ENCODE measurements at places on chromosomes 7 and 10.

DNA sequence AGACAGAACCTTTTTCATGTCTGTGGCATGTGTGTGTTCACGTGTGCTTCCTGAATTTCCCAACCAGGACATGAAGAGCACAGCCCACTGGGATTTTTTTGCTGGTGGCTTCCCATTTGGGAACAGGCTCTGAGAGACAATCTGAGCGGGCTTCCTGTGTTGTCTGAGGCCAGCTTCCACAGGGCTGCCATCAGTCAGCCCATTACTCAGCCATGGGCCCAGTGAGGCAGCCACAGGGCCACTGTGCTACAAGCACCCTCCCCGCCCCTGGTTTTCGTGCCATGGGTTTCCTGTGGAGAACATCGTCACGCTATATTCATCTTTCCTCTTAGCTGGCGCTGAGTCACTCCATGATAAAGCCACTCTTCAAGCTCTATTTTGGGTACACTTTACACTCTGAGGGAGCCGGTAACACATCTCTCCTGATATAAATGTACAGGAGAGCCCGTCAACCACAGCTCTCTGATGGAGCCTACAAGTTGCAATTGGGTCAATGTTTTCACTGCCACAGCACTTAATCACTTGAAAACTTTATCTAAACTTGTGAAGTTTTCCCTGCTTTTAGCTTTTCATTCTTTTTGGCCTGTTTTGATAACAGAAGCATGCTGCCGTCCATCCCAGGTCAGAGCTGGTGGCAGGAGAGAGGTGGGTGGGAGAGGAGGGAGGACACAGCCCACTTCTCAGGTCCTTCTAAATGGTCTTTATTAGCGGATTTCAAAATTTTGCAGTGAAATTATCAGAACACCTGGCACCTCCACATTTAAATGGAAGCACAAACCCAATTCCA is 96.9 kb downstream of the HIPK2 start:
- no peak for DNase-seq

DNA sequence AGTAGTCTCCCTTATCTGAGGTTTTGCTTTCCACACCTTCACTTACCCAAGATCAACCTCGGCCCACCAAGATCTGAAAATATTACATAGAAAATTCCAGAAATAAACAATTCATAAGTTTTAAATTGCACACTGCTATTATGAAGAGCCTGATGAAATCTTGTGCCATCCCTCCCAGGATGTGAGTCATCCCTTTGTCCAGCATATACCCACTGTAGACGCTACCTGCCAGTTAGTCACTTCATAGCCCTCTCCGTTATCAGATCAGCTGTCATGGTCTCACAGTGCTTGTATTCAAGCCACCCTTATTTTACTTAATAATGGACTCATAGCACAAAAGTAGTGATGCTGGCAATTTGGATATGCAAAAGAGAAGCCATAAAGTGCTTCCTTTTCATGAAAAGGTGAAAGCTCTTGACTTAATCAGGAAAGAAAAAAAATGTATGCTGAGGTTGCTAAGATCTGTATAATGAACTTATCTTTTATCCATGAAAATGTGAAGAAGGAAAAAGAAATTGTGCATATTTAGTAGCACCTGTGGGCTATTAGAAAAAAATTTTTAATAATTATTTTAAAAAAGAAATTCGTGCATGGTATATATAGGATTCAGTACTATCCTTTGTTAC is 9.8 kb upstream of the MRPS16 start:
- DNase-seq, result no peak

GRCh38 chr10:96681524-96681923 is 38.8 kb downstream of the PIK3AP1 start:
- DNase-seq, result no peak

DNA sequence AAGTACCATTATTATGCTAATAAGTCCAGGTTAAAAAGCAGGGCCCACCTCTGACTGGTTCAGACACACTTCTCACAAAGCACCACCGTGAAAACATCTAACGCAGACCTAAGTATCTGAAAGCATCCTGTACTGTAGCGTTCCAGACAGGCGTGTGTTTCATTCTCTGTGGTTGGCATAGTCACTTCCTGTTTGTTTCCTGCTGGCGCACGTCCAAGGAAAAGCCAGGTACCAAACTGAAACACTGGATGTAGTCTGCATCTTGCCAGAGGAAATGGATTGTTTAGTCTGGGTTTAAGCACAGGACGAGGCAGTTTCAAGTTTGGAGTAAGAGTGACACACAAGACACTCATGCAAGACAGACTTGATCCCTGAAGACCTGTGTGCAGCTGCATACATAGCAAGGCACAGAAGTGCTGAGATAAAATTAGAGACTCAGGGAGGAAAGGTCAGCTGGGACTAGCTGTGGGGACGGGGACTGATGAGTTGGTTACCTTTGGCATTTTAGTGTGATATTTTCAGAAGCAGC is 23.3 kb downstream of the BPGM start:
- no peak for DNase-seq

DNA sequence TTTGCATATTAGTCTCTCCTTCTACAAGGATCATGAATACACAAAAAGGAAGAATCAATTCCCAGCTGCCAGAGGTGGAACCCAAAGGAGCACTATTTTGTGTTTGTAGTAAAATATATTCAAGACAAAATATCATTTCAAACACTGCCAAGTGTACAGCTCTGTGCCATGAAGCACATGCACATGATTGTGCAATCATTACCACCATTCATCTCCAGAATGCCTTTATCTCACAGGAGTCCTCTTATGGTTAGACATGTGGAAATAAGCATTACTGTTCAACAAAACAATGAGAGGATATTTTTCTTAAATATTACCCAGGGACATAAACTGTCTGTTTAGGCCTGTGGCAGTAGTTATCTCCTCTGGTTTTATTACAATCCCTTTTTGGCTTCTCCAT is 151.4 kb upstream of the PPP1R3A start:
- no peak for DNase-seq

DNA sequence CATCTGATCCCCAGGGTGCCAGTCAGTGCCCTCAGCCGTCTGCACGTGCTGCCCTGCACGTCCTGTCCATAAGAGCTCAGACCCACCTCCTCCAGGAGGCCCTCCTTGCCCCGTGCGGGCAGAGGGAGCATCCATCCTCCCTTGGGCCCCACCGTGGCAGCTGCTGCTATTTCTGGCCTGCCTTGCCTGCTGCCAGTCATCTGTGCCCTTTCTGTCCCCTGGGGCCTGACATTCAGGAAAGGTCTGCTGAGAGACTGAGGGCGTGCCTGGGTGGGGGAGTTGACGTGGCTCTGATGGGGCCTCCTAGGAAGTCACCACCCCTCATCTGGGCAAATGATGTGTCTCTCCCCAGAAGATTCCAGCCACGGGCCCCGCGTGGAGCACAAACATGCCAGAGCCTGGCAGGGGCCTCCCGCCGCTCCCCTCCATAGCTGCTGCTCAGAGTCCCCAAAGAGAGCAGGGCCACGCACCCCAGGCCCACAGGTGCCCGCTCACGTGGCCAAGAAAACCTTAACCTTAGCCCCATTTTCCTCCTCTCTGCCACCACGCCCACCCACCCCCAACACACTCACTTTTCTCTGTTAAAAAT is 21.8 kb downstream of the DPYSL4 start:
- no peak for DNase-seq

- no peak for DNase-seq
Measured at GRCh38 chr10:96772196-96772595, 51.9 kb upstream of the PIK3AP1 start.

DNA sequence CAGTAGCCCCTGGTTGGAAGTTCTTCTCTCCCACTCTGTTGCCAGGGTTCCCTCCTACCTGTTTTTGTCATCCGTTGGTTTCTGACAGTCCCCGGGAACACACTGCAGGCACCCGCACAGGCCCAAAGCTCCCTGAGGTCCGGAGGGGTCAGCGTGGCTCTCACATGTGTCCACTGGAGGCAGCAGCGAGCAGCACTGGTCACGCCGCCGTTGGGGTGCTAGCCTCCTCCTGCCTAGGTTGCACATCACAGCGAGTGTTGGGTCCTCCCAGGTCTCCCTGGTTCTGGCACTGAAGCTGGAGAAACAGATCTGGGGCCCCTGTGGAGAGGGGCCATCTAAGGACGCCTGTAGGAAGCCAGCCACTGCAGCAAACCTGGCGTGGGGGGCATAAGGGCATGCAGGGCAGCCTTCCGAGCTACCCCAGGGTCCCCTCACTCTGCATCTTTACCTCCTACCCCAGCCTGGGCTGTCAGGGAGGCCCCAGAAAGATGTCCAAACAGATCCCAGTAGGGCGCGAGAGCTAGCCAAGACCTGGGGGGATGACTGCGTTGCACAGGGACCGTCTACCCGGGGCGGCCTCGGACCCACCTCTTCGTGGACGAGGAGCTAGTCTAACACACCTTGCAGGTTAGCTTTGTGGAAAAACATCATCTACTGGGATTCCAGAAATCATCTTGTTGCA is 28.9 kb downstream of the LRRC27 start:
- DNase-seq, result no peak

DNA sequence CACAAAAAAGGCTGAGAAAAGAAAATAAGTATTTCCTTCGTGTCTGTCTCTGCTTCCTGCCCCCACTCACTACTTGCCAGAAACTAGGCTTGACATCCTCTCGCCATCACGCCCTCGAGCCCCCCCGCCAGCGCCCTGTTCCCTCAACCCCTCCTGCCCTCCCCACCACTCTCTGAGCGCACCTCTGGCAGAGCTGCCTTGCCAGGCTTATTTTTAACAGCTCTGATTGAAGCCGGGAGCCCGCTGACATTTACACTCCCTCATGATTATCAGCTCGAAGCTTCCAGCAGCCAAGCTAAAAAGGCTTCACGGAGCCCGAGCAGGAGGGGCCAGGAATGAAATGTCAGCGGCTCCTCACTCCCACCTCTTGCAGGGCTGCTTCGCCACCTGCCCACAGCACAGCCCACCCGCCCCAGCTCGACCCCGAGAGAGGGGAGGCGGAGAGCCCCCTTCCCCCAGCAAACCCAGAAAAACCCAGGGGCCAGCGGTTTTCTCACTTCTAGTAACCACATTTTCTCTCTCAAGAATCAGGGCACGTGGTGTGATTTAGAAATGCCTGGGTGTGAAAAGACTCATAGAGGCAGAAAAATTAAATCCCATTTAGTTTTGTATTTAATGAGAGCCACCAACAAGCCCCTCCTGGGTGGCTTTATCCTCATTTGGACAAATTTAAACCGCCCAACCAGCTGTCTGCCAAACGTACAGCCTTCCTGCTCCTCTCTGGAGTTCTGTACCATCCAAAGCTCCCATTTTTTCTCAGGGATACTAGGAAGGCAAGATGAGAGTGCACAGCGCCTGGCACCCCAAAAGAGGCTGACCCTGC is 89.3 kb downstream of the SLIT1 start:
- no peak for DNase-seq

- no peak for DNase-seq
Measured at GRCh38 chr10:11141571-11142091, 124.0 kb downstream of the CELF2 start.

DNA sequence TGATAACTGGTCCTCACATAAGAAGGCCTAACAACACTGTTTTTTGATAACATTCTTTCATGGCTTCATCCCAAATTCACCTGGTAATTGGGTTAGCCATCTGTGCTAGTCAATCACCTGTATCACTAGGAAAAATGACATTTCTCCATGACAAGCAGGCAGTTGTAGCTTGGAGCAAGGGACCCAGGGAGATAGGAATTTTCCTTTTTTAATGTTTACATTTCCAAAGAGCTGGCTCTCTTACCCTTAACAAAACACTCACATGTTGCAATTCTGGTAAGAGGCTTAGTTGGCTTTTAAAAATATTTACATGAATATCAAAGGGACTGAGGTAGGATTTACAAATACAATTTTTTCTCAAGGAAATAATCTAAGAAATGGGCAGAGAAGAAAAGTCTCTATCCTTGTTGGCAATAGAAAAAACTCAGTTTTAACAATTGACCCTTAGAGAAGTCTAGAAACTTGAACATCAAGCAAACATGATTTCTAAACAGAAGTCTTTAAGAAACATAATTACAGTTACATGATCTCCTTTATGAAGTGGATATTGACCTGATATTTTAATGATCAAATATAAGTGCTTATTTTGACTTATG is 16.1 kb upstream of the AKR1C1 start:
- no peak for DNase-seq

DNA sequence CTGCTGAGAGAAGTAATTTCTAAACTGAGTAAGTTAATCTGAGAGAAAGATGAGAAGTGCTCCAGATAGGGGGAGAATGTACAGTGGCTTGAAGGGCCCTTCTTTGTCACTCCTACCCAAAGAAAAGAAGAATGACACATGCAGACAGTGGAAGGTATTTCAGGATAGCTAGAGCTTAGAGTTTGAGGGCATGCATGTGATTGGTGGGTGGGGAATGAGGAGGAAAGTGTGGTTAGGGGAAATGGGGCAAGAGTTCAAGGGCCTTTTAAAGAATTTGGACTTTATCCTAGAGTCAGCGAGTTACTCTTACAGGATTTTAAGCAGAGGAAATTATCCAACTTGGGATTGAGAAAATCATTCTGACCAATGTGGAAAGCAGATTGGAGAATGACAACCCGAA is 50.0 kb downstream of the ANLN start:
- DNase-seq, result no peak

DNA sequence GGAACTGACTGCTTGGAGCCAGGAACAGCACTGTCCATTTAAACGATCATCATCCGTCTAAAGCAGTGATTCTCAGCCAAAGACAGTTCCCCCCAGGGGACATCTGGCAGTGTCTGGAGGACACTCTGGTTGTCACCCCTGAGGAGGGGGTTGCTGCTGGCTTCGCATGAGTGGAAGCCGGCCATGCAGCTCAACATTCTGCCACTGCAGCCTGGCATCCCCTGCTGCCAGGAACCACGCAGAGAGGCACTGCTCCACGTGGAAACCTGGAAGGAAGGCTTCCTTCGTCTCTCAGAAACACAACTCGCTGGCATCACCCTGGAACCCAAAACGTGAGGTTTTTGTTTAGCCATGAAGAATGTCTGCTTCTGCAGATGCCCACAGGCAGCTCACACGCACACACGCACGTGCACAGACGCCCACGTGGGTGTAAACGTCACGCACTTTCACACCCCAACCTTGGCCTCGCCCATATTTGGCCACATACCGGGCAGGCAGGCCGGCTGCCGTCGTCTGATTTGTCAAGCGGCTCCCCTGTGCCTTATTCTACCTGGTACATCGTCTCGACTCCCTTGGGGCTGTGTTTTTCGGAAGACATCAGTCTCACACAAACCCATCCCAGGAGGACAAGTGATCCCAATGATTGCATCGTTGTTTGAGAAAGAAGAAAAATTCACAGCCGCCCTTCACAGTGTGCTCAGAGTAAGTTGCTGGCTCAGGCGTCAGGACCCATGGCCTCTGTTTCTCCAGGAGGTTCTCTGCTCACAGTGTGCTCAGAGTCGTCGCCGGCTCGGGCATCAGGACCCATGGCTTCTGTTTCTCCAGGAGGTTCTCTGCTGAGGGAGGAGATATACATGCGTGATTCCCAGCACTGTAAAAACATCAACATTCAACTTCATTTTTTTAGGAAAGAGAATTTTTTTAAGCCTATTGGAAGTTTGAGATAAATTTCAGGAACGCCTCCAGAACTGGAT is 127.2 kb upstream of the PPP2R2D start:
- DNase-seq, result no peak

- no peak for DNase-seq
Measured at GRCh38 chr10:20166096-20166675, 350.0 kb downstream of the PLXDC2 start.

- no peak for DNase-seq
Measured at GRCh38 chr10:28294169-28294532, 8.7 kb downstream of the MPP7 start.

- no peak for DNase-seq
Measured at GRCh38 chr7:57403601-57404342, 46.2 kb upstream of the ZNF716 start.
